Astrocyte (in vitro differentiated cells and primary cell): ENCODE measurements at places on chromosomes 5 and 9.
A peak's percentile ranks its signal among the peaks of the same experiment; 100 is the strongest.

GRCh38 chr5:128669803-128670202 is 131.8 kb upstream of the FBN2 start:
- H3K36me3 ChIP-seq = no peaks in the 10 kb centered on the region
- no peak overlapping the region for H3K4me3 ChIP-seq
- H3K4me1 ChIP-seq = no peaks in the 10 kb centered on the region
- DNase-seq = no peak
- H3K27me3 ChIP-seq = no peaks in the 10 kb centered on the region

- DNase-seq = no peak
- peaks cover 6% of the 10 kb centered on the region for H3K4me1 ChIP-seq
- H3K4me3 ChIP-seq = no peak overlapping the region
- no peaks in the 10 kb centered on the region for H3K36me3 ChIP-seq
Measured at GRCh38 chr5:127409921-127410675, 107.3 kb upstream of the PRRC1 start.

DNA sequence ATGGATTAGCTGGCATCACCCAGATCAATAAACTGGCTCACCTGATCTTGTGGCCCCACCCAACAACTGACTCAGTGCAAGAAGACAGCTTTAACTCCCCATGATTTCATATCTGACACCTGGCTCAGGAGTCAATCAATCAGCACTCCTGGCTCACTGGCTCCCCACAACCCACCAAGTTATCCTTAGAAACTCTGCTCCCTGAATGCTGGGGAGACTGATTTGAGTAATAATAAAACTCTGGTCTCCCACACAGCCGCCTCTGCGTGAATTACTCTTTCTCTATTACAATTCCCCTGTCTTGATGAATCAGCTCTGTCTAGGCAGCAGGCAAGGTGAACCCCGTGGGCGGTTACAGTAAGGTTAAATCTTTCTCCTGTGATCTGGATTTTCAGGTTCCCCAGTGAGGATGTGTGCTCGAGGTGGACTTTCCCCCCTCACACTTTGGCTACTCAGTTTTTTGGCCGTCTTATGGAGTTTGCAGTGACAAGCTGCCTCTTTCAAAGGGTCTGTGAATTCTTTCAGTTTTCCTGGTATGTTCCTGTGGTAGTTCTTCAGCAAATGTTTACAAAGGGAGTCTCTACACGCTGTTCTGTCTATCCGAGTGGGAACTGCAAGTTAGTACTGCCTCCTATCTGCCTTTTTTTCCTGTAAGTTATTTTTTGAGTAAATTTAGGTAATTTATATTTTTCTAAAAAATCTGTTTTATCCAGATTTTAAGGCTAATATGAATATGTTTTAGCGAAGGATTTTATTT is 500.2 kb upstream of the NUDT12 start:
- no peaks in the 10 kb centered on the region for H3K36me3 ChIP-seq
- no peak overlapping the region for H3K4me3 ChIP-seq
- no peaks in the 10 kb centered on the region for H3K27me3 ChIP-seq
- H3K27ac ChIP-seq = no peak overlapping the region
- H3K4me1 ChIP-seq = no peaks in the 10 kb centered on the region

DNA sequence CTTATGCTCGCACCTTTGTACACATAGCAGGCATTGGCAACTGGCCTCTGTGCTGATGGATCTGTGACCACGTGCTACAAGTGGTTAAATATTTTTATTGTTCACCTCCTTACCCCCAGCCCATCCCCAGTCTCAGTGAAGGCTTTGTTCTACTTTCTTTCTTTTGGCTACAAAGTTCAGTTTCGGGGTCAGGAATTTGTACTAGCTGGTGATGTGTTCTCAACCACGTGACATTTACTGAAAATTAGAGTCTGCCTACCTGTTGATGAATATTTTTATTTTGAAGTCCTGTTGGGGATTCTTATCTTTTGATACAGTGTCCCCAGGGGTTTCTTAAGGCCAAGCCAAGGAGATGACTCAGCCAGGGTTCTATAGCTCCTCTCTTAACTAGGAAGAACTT is 47.8 kb downstream of the C9orf57 start:
- no peak for DNase-seq
- no peaks in the 10 kb centered on the region for H3K27me3 ChIP-seq
- no peaks in the 10 kb centered on the region for H3K36me3 ChIP-seq
- H3K4me3 ChIP-seq = no peak overlapping the region
- H3K27ac ChIP-seq = no peak overlapping the region

- H3K27ac ChIP-seq = no peak overlapping the region
- no peak overlapping the region for H3K4me3 ChIP-seq
- H3K36me3 ChIP-seq = peaks cover under 1% of the 10 kb centered on the region
Measured at GRCh38 chr9:93108291-93109041, 12.4 kb downstream of the CARD19 start.

GRCh38 chr9:135374591-135374990 is 105.0 kb upstream of the PPP1R26 start:
- no peak for DNase-seq
- no peaks in the 10 kb centered on the region for H3K27me3 ChIP-seq
- H3K4me1 ChIP-seq = no peaks in the 10 kb centered on the region
- H3K36me3 ChIP-seq = no peaks in the 10 kb centered on the region

- H3K4me1 ChIP-seq = no peaks in the 10 kb centered on the region
- H3K27ac ChIP-seq = no peak overlapping the region
- no peak for DNase-seq
- no peaks in the 10 kb centered on the region for H3K36me3 ChIP-seq
- peaks cover 12% of the 10 kb centered on the region for H3K27me3 ChIP-seq
Measured at GRCh38 chr5:139806726-139807646, 11.4 kb downstream of the PSD2 start.

DNA sequence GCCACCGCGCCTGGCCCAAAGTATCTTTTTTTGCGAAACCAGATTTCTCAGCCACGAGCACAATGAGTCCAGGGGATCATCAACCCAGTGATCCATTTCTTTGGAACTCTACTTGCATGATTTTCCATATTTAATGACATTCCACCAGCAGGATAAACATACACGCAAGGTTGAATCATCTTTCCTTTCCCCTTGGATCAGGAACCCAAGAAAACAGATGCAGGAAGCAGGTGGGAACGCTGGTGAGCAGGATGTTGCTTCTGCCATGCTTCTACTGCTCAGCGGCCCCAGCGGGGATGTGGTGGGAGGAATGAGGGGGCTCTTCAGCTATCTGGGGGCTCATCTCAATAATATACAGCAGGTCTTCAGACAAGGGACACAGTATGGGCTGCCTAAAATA is 118.2 kb downstream of the SEC61B start:
- peak overlapping the region; percentile 11 for H3K27ac ChIP-seq
- no peak overlapping the region for H3K4me3 ChIP-seq
- DNase-seq = peak; percentile 46
- no peaks in the 10 kb centered on the region for H3K36me3 ChIP-seq
- H3K4me1 ChIP-seq = no peaks in the 10 kb centered on the region

DNA sequence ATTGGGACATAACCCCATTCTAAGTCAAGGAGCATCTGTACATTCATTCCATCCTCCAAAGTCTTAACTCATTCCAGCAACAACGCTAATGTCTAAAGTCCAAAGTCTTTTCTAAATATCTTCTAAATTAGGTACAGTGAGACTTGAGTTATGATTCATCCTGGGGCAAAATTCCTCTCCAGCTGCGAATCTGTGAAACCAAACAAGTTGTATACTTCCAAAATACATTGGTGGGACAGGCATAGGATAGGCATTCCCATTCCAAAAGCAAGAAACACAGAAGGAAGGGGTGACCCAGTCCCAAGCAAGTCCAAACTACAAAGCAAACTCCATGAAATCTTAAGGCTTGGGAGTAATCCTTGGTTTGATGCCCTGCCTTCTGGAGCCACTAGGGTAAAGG is 97.6 kb upstream of the FANCC start:
- no peaks in the 10 kb centered on the region for H3K27me3 ChIP-seq
- no peak for DNase-seq
- H3K36me3 ChIP-seq = no peaks in the 10 kb centered on the region
- peaks cover 1% of the 10 kb centered on the region for H3K4me1 ChIP-seq
- no peak overlapping the region for H3K4me3 ChIP-seq
- H3K27ac ChIP-seq = no peak overlapping the region

- H3K4me3 ChIP-seq = no peak overlapping the region
- no peaks in the 10 kb centered on the region for H3K27me3 ChIP-seq
- no peaks in the 10 kb centered on the region for H3K36me3 ChIP-seq
- no peak for DNase-seq
- H3K4me1 ChIP-seq = no peaks in the 10 kb centered on the region
- no peak overlapping the region for H3K27ac ChIP-seq
Measured at GRCh38 chr5:86929123-86929766, 311.5 kb downstream of the COX7C start.
